Ascending aorta (tissue), 2 donors: ENCODE measurements at places on chromosomes 4 and X. TPM values are rescaled to one million over a fixed set of nuclear protein-coding genes. Genes with fewer than 3 reads are reported as not detected.

DNA sequence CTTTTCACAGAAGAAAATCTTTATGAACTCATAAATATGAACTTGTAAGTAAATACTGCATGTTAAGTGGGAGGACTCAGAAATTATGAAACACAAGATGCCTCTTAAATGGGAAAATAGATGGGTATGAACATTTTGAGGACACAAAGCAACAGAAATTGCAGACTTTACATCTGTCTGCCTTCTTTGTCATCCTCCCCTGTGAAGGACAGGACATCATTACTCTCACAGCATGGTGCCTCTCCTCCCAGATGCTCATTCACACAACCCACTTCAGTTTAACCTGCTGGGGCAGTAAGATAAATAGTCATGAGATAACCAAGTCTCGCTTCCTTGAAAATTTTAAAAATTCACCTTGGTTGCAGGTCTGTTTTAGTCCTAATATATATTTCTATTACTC is 144.5 kb downstream of the APBB2 start:
- H3K27me3 ChIP-seq, result no peaks in the 10 kb centered on the region
- H3K4me1 ChIP-seq, result peaks cover 29% of the 10 kb centered on the region
- H3K36me3 ChIP-seq, result no peaks in the 10 kb centered on the region
- H3K4me3 ChIP-seq, result peak overlapping the region; percentile 12

Gene STATH
- not detected for total RNA-seq

- no peak for DNase-seq
- H3K4me3 ChIP-seq, result no peak overlapping the region
- no peaks in the 10 kb centered on the region for H3K4me1 ChIP-seq
Measured at GRCh38 chrX:3257471-3257870, 89.0 kb downstream of the MXRA5 start.

DNA sequence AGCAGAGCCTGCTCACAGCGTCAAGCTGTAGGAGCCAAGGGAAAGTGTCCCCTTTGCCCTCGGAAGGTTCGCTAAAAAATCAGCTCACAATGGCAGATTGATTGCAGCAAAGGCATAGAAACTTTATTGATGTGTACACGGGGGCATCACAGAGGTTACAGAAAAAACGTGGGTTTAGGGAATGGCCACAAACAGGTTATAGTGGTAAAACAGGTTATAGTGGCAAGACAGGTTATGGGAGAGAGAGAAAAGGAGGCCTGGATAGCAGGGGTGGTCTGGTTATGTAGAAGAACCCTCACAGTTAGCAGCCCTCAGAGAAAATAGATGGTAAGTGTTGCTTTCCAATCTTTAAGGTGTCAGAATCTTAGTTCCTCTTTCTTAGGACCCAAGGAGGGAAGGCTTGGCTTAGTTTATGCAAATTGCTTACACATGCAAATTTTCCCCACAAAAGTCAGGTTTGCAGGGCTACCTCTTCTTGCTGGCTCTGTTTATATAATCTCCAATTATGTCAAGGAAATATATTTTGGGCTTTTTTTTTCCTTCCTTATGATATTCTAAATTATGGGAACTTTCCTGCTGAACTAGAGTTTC is 113.7 kb downstream of the BMP15 start:
- no peaks in the 10 kb centered on the region for H3K36me3 ChIP-seq
- H3K27ac ChIP-seq, result no peak overlapping the region

DNA sequence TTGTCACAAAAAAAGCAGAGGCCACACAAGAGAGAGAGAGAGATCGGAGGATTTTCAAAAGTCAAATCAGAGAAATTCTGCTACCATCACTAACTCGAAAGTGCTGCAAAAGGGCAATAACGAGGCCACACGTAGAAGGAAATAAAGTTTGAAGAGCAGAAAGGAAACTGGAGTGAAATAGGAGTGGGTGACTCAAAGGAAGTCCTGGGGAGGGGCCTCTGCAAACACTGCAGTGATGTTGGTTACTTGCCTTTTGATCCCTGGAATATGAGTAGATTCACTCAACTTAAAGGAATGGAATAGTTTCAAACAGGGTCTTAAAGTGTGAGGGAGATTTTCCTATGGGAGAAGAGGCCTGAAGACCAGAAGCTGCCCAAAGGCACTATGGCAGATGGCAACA is 663.4 kb upstream of the LCORL start:
- no peaks in the 10 kb centered on the region for H3K4me1 ChIP-seq
- H3K4me3 ChIP-seq, result no peak overlapping the region
- no peaks in the 10 kb centered on the region for H3K27me3 ChIP-seq
- H3K27ac ChIP-seq, result no peak overlapping the region

Gene SPP1
- 0.75 TPM for total RNA-seq

- H3K36me3 ChIP-seq, result no peaks in the 10 kb centered on the region
- no peak overlapping the region for H3K4me3 ChIP-seq
- H3K27ac ChIP-seq, result no peak overlapping the region
- no peaks in the 10 kb centered on the region for H3K27me3 ChIP-seq
- H3K4me1 ChIP-seq, result no peaks in the 10 kb centered on the region
Measured at GRCh38 chrX:105565856-105566255, 256.5 kb upstream of the NRK start.

Gene UGT2B15
- 0.21 TPM for total RNA-seq
